ENCODE measurements at places on chromosomes 2 and 18. TPM values are rescaled to one million over a fixed set of nuclear protein-coding genes. Genes with fewer than 3 reads are reported as not detected.

METTL5 gene
- 30.6 TPM for total RNA-seq

PDE11A gene
- 0.43 TPM for total RNA-seq

TIMM21 gene
- total RNA-seq: 37.2 TPM

PPP1R1C gene
- total RNA-seq: not detected

YES1 gene
- total RNA-seq: 82.8 TPM

CCDC68 gene
- total RNA-seq: 18.3 TPM

ARHGAP25 gene
- total RNA-seq: 0.44 TPM

PRSS56 gene
- not detected for total RNA-seq

PROKR1 gene
- total RNA-seq: not detected

CYRIA gene
- 0.43 TPM for total RNA-seq

SCN3A gene
- total RNA-seq: not detected

TGFBRAP1 gene
- 42.5 TPM for total RNA-seq

TSPYL6 gene
- total RNA-seq: not detected

Measured in placental pericyte (primary cell).